ENCODE measurements at places on chromosomes 12 and 14.

DNA sequence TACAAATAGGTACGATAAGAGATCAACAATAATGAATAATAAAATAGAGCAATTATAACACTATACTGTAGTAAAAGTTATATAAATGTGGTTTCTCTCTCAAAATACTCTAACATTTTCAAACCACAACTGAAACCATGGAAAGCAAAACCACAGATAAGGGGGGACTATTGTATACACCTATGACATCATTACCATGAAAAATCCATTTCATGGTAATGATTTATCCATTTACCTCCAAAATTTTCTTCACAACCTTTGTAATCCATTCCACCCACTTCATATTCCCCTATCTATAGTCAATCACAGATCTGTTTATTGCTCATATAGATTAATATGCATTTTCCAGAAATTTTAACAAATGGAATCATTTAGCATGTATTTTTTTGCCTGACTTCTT lies 163.9 kb upstream of the G2E3 start:
- no peak for DNase-seq

DNA sequence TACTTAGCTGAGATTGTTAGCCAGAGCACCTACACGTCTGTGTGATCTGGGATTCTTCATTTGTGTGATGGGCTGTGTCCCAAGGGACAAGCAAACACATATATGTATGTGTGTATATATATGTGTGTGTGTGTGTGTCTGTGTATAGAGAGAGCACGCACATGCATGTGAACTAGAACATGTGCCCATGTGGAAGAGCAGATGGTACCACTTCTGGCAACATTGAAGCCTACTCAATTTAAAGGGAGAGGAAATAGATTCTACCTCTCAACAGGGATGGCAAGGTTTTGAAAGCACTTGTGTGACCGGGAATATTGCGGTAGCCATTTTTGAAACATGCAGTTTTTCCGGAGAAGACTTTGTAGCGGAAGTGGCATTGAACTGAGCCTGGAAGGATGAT lies 1.4 kb downstream of the TOMM20L start:
- no peak for DNase-seq

GRCh38 chr12:132360906-132361777 lies 31.8 kb upstream of the GALNT9 start:
- DNase-seq = no peak

DNA sequence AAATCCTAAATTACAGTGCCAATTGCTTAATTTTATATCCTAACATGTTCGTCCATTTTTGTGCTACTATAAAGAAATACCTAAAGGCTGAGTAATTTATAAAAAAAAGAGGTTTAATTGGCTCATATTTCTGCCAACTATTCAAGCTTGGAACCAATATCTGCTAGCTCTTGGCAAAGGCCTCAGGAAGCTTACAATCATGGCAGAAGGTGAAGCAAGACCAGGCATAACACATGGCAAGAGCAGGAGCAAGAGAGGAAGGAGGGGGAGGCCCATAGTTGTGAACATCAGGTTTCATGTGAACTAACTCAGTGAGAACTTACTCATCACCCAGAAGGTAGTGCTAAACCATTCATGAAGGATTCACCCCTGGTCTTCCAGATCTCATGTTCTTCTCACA lies 494.3 kb downstream of the CCER1 start:
- DNase-seq = no peak

GRCh38 chr12:52427083-52427482 lies 7.1 kb downstream of the KRT75 start:
- DNase-seq = no peak

GRCh38 chr12:22874151-22874550 lies 249.2 kb downstream of the ETNK1 start:
- no peak for DNase-seq

DNA sequence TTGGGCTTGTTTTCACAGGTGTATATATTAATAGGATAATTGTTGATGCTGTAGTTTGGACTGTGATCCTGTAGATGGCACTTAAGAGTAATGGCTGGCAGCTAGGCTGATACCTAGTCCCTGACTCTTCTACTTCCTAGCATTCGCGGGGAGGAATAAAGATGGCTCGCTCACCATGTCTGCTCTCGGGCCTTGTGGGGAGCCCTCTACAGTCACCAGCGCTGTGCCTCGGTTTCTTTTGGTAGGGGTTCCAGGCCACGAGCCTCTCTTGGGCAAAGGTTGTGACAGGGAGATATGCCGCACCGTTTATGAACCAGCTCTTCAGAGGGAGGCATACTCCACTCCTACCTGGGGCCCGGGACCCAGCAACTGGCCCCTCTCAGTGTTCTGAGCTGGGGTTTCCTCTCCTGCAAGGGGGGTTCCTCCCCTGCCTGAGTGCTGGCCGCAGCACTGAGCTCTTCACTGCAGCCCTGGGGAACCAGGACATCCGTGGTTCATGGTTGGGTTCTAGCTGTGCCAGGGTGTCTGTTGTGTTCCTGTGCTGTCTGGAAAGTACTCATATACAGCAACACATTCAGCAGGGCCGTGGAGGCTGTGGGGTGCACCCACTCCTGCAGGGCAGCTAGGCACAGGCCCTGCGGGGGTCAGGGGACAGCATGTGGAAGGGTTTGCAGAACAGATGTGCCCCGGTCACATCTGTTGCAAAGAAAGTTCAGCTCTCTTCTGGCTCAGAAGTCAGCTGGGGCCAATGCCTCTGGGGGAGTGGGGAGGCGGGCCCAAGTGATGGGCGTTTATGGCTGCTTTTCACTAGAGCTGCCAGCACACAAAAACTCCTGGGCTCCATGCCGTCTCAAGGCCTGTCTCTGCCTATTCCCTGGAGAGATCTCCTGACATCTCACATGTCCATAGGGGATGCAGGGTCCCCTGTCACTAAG lies 147.9 kb downstream of the PPFIA2 start:
- no peak for DNase-seq

DNA sequence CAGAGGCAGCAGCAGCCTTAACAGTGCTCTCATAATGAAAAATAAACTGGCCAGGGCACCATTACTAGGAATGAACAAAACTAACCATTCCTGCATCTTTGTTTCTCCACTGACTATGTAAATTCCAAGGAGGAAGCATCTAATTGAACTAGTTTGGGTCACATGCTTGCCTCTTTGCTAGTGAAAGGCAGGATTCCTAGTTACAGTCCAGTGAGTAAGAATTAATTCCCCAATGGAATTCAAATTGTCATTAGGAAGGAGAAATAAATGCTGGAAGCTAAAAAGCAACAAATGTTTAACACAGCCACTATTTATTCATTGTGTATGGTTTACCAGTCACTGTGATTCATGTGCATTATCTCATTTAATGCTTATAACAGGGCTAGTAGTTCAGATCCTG lies 316.0 kb downstream of the CCDC91 start:
- no peak for DNase-seq

DNA sequence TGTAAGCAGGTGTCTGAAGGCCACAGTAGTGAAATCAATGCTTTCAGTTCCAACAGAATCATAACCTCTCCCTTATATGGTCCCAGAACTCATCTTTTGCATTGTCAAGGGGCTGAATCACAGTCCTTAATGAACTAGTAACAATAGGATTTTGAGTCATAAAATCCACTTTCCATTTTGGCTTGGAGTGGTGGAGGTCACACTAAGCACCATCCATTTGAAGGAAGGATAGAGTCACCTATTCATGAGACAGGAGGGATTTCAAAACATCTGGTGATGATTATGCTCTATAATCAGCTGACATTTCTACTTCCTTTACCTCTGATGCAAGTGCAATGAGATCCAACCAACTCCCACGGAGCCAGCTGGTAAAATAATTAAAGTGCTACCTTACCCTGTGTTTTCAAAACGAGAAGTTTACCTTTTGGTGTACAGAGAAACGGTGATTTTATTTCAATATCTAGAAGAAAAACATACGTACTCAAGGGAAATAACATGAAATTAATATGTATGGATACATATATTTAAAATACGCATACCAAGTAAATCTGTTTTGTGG lies 59.1 kb downstream of the TMEM132D start:
- no peak for DNase-seq

DNA sequence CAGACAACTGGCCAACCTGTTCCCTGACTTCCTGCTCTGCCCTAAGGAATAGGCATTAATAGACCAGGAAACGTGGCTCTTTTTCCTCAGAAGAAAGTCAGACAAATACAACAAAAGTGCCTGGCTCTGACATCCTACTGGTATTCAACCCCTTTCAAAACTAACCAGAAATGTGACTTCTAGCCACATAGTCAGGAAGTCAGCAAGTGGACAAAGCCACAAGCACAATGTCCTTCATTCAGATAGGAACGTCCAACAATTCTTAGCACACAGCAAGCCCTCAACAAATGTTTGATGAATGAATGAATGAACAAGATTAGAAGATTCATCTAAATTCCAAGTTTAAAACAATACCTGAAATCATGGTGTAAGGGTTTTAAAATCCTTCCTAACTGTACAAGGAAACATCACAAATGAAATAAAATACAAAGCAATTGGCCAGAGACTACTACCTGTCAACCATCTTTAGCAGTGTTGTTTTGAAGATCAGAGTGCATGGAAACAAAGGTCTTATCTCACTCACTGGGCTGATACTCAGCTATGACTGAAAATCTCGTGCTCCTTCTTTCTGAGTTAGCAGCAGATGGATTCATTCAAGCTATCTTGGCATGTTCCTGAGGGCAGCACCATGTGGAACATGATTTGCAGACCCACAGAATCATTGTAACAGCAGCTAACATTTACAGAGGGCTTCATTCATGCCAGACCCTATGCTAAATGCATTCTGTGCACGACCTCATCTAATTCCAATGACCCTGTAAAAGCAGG lies 16.5 kb downstream of the APPL2 start:
- no peak for DNase-seq

- no peak for DNase-seq
Measured at GRCh38 chr12:60240891-60241290, 645.1 kb downstream of the SLC16A7 start.

DNA sequence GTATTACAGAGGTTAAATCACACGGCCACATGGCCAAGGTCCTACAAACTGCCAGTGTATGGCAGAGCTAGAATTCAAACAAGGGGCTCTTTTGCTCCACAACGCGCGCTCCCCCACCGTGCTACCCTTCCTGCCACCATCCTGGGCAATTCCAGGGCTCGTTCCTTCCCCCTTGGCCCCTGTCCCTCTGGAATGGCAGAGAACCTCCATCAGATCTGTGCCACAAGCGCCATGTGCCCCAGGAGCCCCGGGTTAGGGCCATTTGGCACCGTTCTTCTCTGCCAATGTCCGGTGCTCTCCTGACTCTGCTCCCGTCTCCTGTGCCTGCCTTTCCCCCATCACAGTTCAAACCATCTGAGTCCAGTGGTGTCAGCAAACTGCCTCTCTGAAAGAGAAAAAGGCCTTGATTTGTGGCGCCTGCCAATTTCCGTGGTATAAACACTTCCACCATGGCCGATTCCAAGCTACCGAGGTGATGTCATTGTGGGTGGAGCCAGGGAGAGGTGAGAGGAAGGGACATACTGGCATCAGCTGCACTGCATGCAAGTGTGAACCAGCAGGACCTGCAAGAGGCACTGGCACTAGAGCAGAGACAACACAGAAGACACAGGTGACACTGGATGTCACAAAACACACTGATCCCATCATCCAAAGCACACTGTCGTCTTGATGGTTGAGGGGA lies 163.1 kb downstream of the CALM1 start:
- no peak for DNase-seq

DNA sequence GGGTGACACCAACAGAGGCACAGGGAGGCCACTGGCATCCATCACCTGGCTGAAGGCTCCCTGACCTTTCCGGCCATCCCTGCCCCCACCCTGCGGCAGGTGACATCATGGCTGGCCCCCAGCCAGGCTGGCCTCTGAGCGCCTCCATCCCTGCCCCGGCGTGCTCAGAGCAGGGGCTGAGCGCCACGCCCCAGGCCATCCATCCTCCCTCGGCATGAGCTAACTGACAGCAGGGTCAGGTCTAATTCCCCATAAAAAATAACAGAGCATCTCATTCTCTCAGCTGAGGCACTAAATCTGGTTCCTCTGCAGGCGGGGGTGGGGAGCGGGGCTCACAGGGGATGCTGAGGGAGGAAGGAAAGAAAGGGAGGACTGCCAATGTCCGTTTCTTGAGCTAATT lies 50.7 kb downstream of the PRIMA1 start:
- DNase-seq = no peak

DNA sequence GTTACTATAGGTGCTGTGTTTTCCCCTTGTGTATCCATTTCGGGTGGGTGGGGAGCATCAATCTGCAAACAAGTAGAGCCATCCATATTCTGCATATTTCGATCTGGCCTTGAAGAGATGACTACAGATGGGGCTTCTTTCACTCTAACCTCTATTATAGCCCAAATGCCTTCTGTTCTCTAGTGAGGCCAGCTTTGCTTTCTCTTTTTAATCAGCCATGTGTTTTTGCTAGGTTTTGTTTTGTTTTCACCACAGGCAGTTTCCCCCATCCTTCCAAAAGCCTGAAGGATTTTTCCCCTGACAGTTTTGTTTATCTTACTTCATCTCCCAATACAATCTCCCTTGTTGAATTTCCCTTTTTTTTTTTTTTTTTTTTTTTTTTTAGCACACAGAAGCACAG lies 224.1 kb downstream of the BTG1 start:
- no peak for DNase-seq

DNA sequence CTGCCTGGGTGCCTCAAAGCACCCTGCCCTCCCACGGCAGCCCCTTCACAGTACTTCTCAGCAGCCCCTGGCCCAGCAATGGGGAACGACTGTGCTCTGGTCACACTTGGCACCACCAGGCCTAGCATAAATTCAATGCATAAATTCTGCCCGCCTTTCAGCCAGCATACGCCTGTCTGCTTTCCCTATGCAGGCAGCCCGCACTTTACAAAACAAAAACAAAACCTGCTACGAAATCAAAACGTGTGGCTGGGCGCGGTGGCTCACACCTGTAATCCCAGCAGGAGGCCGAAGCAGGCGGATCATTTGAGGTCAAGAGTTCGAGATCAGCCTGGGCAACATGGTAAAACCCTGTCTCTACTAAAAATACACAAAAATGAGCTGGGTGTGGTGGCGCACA lies 33.5 kb downstream of the SNRNP35 start:
- DNase-seq = no peak

DNA sequence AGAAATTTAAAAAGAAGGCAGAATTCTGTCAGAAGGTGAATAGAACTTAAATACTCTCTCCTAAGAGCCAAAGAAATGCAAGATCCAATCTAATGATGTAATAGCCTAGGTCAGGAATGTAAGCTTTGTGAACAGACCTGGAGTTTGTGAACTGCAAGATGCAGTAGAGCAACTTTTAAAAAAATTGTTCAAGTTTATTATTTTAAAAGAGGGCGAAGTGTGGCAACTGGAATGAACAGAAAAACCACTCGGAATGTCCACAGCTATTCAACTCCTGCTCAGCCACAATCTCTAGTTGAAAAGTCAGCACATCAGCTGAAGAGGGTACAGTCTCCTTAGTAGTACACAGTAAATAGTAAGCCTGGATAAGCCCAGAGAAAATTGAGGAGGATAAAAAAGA lies 228.8 kb downstream of the PPFIA2 start:
- DNase-seq = no peak

- no peak for DNase-seq
Measured at GRCh38 chr12:119857041-119857591, 20.0 kb downstream of the CIT start.

GRCh38 chr12:26723379-26724308 lies 109.3 kb downstream of the ITPR2 start:
- no peak for DNase-seq

Measured in naive thymus-derived CD4-positive, alpha-beta T cell (primary cell).